Hematopoietic multipotent progenitor cell treated with erythropoietin and hydrocortisone succinate and interleukin-3 and kit ligand, for 17 days (in vitro differentiated cells): ENCODE measurements at places on chromosomes 7 and 10.
A peak's percentile ranks its signal among the peaks of the same experiment; 100 is the strongest.

DNA sequence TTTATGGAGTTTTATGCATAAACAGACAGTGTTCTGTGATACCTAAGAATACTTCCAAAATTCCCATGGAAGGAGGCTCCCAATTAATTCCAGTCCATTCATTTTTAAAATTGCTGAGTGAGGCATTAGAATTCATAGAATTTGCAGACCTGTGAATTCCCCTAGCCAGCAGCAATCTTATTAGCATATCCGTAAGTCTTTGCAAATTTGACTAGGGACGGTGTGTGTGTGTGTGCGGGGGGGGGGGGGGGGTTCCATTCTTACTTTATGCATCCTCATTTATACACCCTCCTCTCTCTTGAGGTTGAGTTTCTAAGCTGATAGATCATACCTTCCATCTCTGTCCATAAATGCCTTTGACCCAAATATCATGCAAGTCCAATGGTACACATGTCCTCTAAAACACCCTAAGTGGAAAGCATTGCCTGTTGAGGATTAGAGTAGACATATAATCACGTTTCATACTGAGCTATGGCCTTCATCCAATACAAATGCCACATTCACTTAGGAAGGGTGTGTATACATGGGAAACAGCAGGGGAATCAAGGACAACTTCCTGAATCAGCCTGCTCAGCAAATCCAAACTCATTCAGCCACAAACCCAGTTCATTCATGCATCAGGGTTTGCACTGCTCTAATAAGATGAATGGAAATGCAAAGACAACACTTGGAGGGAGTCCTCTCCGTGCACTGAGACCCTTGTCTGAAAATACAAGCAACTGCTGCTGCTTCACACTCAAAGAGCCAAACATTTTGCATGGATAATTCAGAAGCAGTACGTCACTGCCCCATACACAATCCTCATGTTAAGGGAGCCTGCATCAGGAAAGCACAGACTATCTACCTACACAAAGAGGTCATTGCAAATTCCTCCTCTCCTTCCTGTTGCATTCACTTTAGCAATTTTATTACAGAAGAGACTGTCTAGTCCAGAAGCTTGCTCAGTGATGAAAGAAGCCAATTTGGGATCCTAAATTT, 350.8 kb downstream of the KCNMA1 start:
- no peak for DNase-seq

DNA sequence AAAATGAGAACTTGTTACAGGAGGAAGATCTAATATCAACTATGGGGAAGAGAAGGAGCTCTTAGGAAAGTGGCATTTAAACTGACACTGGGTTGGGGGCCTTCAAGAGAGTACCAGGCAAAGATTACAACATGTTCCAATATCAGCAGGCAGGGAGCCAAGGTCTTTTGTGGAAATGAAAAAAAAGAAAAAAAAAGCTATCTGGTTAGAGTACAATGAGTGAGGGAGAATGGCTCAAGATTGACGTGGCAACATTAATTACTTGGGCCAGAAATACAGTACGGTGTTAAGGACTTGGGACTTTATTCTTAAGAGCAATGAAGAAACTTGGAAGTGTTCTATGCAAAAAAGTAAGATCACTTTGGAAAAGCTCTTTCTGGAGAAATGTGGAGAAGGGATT, 132.3 kb upstream of the CDK1 start:
- no peak for DNase-seq

- no peak for DNase-seq
Observed at GRCh38 chr10:64038107-64038506, 516.9 kb downstream of the REEP3 start.

GRCh38 chr7:107998660-107999480, 4.1 kb downstream of the LAMB1 start:
- DNase-seq = no peak

DNA sequence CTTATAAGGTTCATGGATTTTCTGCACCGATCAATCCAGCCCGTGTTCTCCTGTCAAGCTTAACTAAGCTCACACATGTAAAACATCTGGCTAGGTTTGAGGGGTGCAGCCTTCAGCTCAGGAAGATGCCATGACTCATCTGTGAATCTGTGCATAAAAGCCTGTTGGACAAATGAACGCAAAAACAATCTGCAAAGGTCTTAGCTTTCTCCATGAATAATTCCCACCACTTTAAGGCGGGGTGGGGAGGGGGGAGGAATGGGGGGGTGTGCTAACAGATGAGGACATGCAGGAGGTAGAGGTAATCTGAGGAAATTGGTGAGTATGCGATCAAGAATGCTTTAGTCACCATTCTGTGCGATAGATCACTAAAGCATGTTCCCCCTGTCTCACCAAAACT, 4.8 kb downstream of the DOCK4 start:
- no peak for DNase-seq

DNA sequence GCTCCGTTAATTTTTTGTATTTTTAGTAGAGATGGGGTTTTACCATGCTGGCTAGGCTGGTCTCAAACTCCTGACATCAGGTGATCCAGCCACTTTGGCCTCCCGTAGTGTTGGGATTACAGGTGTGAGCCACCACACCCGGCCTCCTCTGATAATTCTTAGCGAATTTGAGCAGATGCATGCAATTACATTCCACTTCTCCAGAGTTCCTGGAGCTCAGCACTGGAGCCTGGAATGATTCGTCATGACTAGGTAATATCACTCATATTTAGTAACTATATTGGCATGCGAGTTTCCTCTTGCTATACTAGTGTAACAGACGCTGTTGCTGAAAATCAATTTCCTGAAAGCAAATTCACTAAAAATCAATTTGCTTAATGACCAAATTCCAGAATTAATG, 86.8 kb downstream of the MKX start:
- no peak for DNase-seq

GRCh38 chr10:19961076-19962053, 145.1 kb downstream of the PLXDC2 start:
- no peak for DNase-seq

DNA sequence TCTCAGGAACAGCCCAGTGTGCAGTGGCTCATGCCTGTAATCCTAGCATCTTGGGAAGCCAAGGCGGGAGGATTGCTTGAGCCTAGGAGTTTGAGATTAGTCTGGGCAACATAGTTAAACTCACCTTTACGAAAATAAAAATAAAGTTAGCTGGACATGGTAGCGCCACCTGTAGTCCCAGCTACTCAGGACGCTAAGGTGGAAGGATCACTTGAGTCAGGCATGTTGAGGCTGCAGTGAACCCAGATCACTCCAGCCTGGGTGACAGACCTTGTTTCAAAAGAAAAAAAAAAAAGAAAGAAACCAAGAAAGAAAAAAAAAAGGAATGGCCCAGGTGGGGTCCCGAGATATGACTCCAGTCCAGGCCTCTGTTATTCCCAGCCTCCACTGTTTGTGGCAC, 96.6 kb downstream of the SLC25A13 start:
- DNase-seq = no peak

DNA sequence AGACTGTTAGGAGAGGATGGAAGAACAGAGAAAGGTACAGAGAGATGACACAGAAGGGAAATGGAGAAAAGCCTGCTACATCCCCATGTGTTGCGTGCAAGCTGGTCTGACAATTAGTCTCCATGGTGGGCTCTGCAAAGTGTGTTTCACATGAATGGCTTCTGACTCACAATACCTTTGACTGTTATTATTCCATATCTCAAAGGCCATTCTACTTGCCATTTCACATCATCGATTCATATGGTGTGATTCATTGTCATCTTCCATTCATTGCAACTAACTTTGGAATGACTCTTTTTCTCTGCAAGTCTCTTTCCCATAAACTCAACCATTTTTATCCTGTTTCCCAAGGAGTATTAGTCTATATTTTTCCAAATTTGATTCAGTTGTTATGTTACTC, 208.9 kb upstream of the INHBA start:
- no peak for DNase-seq

DNA sequence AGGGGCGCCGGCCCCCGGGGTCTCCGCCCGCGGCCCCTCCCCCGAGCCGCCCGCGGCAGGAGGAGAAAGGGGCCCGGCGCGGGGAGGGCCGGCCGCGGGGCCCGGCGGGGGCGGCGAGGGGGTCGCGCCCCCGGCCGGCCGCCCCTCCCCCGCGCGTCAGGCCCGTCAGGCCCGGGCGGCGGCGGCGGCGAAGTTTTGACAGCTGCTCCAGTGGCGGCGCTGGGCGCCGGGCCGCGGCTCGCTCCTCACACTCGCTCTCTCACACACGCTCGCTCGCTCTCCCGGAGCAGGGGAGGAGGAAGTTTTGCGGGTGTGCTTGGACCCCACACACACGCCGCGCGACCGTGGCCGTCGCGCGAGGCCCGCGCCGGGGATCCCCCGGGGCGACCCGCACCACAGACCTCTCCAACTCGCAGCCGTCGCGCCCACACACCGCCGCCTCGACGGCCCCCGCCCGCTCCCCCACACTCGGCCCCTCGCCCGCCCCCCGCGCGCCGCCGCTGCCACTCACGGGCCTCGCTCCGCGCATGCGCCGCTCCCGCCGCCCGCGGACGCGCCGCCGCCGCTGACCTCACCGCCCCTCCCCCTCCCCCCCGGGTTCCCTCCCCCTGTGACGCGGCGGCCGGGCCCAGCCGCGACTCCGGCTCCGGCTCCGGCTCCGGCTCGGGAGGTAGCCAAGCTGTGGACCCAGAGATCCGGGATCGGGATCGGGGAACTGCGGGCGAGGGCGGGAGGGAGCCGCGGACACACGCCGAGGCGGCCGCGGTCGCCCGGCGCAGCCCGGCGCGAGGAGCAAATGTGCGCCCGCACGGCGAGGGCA, 518 bp upstream of the KMT2C start:
- DNase-seq = peak; percentile 91

- no peak for DNase-seq
Observed at GRCh38 chr10:133388236-133388972, 5.6 kb upstream of the MTG1 start.

DNA sequence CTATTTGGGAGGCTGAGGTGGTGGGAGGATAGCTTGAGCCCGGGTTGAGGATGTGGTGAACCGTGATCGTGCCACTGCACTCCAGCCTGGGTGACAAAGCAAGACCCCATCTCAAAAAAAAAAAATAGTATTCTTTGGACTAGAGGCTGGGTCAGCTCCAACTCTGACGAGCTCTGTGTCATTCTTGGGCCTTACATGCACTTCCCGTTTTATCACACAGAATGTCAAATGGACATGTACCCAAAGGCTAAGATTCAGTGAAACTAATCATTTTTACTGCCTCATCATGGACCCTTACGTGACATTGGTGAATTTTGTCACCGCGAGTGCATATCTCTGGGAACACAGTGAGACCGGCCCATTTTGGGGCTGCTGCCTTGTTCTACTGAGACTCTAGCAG, 27.3 kb downstream of the PALD1 start:
- no peak for DNase-seq

DNA sequence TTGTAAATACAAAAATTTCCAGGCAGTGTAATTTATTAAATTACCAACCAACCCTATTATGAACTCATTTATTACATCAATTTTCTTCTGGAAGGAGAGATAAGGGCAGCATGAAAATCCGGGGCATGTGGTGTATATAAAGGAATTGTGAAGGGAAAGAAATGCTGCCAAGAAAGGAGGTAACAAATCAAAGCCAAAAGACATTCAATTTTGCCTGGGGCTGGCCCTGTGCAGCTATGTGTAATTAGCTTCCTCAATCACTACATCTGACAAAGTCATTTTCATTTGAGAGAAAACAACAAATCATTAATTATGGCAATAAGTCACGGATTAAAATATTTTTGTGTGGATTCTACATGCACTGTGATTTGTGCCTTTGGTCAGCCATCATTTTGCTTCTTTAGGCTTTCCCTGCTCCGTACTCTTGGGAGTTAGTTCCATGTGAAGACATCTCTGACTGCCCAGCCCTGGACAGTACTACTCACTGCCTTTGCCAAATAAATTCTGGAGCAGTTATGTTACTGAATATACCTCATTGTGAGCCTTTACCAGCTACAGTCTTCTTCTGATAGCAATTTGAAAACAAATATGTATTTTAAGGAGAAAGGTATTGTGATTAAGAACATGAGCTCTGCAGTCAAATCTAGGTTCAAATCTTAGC, 191.7 kb downstream of the RELN start:
- DNase-seq = no peak

GRCh38 chr7:102258749-102259107, 27.9 kb upstream of the SH2B2 start:
- no peak for DNase-seq

DNA sequence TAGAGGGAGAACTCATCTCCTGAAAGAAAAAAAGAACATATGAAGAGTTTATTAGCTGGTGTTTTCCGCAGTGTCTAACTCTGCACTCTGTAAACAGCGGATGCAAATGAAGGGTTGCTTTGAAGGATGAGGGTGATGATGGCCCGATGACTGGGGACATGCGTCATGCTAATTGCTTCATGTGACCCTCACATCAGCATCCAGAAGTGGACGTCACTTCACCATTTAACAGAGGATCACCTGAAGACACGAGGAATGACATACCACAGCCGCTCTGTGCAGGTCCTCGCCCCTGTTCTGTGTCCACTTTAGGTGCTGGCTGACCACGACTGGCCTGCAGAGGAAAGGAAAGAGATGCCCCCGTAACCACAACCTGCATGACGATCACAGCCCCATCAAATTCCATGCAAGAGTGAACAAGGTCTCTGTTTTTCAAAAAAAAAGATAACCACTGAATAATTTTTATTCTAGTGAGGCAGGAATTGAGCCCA, 82.9 kb downstream of the KLF6 start:
- no peak for DNase-seq

GRCh38 chr10:127195571-127196281, 665 bp downstream of the INSYN2A start:
- no peak for DNase-seq

- no peak for DNase-seq
Observed at GRCh38 chr7:158237672-158238335, 349.8 kb downstream of the PTPRN2 start.

GRCh38 chr7:127905491-127906330, 125.5 kb downstream of the LRRC4 start:
- DNase-seq = no peak

GRCh38 chr7:34371922-34372321, 286.1 kb upstream of the NPSR1 start:
- DNase-seq = no peak

GRCh38 chr10:132249226-132249724, 58.5 kb downstream of the STK32C start:
- DNase-seq = no peak

GRCh38 chr10:104351061-104351702, 2.5 kb upstream of the CFAP58 start:
- no peak for DNase-seq
